ENCODE measurements at places on chromosomes 12 and 14.

DNA sequence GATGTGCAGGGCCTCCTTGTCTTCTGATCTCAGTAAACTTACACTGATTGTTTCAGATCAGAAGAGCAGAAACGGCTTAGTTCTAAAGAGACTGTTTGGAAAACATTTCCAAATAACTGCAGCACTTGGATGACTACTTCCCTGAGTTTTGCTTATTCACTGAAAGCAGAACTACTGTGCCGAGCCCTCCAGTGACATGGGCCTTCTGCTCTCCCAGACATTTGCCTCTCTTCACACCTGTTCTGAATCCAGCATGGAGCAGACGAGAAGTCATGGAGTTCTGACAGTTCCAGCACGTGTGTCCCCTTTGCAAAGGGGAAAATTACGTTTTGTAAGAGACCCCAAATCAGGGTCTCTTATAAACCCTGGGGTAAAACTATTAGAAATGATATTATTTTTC is 31.4 kb downstream of the ETNK1 start:
- DNase-seq = no peak

- DNase-seq = no peak
Measured at GRCh38 chr12:49515266-49515665, 23.6 kb upstream of the KCNH3 start.

DNA sequence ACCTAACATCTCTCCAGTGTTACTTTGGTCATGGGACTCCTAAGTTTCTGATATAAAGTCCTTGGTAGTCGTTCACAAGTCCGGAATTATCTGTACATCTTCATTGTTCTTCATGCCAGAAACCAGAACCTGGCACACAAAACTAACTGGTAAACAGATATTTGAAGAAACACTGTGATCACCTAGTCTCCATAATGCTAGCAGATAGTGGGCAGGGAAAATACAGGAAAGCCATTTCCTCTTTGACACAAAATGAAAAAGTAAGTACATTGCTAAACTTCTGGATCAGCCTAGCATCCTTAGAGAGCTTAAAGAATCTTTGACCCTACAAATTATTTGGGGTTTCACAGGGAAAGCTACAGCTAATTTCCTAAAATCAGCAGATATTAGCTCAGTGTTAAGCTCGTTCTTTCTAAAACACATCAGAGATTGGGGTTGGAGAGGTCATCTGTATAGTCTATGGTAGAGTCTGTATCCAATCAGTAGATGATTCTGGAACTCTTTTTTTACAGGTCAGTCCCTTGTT is 4.8 kb downstream of the DDIT3 start:
- DNase-seq = no peak

DNA sequence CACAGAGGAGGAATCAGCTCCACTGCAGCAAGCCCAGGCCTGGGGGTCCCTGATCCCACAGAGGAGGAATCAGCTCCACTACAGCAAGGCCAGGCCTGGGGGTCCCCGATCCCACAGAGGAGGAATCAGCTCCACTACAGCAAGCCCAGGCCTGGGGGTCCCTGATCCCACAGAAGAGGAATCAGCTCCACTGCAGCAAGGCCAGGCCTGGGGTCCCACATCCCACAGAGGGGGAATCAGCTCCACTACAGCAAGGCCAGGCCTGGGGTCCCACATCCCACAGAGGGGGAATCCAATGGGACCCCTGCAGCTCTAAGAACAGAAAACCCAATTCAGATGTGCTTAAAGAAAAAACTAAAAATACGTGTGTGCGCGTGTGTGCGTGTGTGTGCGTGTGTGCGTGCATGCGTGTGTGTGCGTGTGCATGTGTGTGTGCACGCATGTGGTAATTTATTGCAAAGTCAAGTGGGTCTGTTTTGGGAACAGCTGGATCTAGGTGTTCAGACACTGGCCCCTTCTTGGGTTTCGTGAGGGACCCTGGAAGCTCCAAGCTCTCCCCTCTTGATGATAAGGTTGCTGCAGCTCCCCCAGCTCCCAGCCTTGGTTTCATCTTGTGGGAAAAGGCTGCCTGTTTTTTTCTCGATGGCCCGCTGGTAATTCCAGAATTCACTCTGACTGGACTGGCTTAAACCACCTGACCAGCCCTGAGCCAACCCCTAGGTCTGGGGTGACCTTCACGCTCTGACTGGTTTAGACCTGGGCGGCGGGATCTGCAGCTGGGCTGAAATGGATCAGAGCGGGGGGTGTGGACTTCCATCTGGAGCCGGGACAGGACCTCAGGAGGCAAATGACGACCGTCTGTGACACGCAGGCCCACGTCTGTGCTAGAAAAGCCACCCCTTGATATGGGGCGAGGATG is 47.1 kb downstream of the GALNT9 start:
- no peak for DNase-seq

GRCh38 chr14:100669011-100669412 is 57.7 kb upstream of the DLK1 start:
- DNase-seq = no peak

DNA sequence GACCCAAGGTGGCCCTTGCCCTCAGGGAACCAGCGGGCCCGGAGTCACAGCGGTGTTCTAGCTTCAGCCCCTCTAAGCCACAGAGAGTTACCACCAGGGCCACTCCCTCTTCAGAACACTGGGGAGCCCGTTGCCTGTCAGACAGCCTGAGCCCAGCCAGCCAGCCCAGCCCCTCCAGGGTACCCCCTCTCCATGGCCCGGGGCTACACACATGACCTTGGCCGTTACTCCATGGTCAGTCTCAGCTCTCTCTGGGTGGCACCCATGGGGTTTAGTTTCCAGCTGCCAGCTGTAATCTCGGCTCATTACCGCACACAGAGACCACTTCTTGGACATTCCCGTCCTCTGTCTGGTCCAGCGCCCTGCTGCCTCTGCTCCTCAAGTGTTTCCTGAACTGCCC is 35.0 kb downstream of the PPP2R5C start:
- DNase-seq = no peak

GRCh38 chr12:76470028-76470939 is 89.3 kb downstream of the OSBPL8 start:
- no peak for DNase-seq

- DNase-seq = no peak
Measured at GRCh38 chr12:107600581-107601144, 84.9 kb upstream of the PWP1 start.

DNA sequence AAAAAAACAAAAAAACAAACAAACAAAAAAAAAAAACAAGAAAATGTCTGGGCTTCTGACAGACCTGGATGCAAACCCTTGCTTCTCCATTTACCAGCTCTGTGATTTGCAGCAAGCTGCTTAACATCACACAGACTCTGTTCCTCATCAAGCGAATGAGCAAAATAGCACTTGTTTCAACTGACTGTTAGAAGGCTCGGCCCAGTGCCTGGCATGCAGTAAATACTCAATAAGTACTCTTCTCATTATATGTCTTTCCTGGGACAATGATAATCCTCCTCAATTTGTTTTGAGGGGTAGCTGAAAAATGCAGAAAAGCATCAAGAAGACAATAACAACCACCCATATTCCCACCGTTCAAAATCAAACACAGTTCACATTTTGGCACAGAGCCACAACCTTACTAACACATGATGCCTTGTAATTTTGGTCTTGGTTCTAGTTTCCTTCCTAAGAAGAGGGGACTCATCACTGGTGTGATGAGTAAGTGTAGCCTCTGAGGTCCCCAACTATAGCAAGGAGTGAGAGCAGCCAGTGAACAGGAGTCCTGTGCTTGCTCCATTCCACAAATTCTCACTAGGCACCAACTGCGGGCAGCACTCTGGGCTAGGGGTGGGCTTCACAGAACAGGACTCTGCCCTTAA is 60.4 kb downstream of the TTC7B start:
- DNase-seq = no peak

DNA sequence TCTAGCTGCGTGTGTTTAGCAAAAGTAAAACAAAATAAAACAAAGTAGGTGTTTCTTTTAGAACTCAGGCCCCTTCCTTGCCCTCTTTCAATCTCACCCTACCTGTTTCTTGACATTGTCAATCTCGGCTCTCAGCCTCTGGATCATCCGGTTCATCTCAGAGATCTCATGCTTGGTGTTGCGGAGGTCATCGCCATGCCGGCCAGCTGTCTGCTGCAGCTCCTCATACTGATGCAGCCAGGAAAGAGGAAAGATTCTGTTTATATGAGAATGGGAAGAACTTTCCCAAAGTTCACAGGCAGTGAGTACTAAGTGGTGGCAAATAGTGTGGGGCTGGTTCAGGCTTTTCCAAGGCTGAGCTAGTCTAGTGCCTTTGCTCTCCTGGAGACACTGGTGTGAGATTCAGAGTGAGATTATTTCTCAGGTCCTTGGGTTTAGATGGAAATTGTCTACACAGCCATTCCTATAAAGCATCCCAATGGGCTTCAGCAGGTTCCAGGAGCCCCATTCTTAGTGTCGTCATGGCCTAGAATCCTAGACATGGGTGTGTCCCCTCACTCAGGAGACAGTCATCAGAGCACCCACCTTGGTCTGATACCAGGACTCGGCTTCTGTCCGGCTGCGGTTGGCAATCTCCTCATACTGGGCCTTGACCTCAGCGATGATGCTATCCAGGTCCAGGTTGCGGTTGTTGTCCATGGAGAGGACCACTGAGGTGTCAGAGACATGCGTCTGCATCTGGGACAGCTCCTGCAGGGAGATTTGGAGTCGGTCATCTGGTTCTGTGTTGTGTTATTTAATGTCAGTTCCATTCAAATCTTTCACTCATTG is 3.0 kb downstream of the KRT5 start:
- no peak for DNase-seq

DNA sequence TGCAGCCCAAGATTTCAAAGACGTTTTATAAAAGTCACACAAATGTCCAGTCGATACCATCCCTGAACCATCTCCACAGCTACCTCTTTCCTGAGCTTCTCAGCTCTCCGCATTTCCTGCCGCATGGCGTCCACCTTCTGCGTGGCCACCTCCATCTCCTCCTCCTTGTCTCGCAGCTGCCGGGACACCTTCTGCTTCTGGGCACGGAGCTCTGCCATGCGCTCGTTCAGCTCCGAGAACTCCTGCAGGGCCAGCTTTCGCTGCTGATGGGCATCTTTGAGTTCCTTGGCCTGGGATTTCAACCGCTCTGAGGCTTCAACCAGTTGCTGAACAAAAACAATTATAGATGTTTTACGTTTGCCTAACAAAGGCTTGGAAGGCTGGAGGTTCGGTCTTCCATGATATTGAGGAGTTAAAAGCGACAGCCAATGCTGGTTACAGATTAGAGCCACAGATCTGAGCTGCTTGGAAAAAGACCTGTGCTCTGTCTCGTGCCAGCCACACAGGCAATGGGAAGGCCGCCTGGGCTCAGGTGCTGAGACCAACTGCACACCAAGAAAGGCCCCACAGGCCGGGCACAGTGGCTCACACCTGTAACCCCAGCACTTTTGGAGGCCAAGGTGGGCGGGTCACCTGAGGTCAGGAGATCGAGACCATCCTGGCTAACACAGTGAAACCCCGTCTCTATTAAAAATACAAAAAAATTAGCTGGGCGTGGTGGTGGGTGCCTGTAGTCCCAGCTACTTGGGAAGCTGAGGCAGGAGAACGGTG is 49.6 kb downstream of the AMN start:
- DNase-seq = no peak

DNA sequence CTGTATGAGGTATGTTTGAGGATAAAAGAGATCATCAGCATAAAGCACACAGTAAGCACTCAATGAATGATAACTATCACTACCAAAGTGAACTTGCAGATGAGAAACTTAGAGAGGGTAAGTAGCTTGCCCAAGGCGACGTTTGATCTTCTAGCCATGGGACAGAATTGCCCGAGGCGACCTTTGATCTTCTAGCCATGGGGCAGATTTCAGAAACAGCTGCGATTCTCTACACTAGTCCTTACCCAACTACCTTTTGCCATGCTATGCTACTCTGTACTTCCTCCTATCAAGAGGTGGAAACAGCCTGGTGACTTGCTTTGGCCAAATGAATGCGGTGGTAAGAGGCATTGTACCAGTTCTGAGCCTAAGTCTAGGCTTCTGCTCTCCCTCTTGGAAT is 23.7 kb upstream of the NT5DC3 start:
- no peak for DNase-seq

DNA sequence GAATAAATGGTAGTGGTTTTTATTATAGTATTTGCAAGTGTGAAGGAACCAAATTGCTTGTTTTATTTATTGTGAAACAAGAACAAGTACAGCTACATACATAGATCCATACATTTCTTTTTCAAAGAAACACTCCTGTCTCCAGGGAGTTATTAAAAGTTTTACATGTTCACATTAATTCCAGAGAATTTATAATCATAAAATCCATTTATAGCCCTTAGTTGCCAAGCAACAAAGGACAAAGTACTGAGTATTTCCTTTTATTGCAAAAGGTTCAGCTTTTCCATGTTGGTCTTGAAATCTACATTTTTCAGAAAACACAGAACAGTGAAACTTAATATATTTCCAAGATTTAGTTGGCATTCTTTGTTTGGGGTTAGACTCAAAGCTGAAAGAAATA is 9.5 kb downstream of the MYRFL start:
- no peak for DNase-seq

DNA sequence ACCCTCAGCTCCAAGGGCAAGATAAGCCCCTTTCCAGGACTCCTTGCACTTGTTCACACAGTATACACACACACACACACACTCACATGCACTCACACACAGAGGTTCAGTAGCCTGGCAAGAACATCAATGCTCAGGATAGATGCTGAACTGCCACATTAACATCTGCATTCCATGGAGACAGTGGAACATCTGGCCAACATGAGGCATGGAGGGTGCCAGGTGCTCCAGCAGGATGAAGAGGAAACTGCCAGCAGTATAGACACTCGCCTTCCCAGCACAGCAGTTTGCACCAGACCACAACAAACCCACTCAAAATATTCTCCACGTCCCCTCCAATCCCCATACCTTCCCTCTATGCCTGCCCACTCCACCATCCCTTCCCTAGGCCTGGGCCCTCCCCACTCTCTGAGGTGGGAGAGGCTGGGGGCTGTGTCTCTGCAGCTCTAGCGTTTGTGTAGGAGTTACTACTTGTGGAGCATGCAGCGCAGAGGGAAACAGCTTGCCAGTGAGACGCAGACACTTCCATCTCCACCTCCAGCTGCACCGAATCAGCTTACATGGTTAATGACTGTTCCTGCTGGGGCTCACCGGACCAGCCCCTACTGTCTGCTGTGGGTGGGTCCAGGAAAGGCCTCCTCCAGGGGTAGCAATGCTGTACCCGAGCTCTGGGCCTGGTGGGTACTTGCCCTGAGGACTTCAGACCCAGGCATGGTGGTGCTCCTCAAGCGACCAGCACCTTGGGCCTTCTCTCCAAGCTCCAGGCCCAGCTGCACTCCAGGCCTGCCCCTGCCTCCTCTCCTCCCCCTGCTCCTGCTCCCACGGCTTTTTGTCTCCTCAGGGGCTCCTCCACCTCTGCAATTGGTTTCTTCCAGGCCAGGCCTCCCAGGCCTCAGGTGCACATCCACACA is 18.6 kb upstream of the PLEKHG3 start:
- DNase-seq = no peak

GRCh38 chr14:101627915-101628262 is 66.6 kb downstream of the DIO3 start:
- no peak for DNase-seq

DNA sequence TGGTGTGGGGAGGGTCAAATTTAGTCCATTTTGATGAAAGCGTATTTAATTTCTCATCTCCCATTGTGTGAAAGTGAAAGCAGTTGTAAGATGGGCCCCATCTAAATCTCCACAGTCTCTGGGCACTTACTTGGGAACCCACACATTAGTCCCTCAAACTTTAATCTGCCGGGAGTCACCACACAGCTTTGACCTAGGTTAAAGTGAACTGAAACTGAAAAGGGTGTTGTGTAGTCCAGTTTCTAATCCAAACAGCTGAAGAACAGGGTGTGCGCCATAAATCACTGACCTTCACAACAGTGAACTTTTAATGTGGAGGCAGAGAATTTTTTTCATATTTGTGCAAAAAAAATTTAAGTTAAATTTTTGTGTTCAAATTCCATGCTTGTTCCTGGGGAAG is 48.4 kb upstream of the PTPRO start:
- DNase-seq = no peak

- DNase-seq = no peak
Measured at GRCh38 chr14:61470261-61470960, 149.0 kb downstream of the PRKCH start.

All from dorsolateral prefrontal cortex (tissue), 122 donors.